ENCODE measurements at places on chromosomes 11 and 22.
A peak's percentile ranks its signal among the peaks of the same experiment; 100 is the strongest.

- no peak for DNase-seq
Measured at GRCh38 chr11:15970506-15971214, 385.7 kb downstream of the SOX6 start.

- no peak for DNase-seq
Measured at GRCh38 chr11:31442086-31442485, 67.3 kb downstream of the IMMP1L start.

GRCh38 chr11:65366340-65366773, 11.8 kb downstream of the TIGD3 start:
- no peak for DNase-seq

DNA sequence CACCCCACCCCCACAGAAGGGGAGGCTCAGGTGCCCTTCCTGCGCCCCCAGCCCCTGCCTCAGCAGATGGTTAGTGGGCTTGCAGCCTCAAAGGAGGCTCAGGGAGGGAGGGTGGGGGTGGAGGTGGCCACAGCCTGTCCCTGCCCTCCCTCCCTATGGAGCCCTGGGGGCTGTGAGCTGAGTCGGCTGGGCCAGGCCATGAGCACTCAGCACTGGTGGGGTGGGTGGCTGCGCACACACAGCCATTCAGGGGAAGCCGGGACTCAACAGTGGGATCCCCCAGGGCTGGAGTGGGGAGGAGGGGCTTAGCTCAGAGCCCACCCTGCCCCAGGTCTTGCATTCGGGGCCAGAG, 50.2 kb downstream of the FLRT1 start:
- no peak for DNase-seq

- no peak for DNase-seq
Measured at GRCh38 chr11:105857728-105858127, 164.3 kb downstream of the MSANTD4 start.

GRCh38 chr11:26573896-26574295, 1.8 kb upstream of the MUC15 start:
- DNase-seq, result no peak

DNA sequence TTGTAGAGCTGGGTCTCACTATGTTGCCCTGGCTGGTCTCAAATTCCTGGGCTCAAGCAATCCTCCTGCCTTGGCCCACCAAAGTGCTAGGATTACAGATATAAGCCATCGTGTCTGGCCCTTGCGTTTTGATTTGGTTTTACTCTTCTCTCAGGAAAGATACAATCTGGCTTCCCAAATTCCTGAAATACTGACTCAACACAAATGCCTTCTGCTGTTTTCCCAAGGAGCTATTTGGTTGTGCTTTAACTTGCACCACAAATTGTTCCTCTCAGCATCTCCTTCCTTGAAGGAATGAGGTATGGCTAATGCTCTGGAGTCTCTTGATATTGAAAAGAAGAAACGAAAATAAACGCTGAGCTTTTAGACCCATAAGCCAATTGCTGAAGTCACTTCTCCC, 110.0 kb upstream of the PAX6 start:
- DNase-seq, result no peak

DNA sequence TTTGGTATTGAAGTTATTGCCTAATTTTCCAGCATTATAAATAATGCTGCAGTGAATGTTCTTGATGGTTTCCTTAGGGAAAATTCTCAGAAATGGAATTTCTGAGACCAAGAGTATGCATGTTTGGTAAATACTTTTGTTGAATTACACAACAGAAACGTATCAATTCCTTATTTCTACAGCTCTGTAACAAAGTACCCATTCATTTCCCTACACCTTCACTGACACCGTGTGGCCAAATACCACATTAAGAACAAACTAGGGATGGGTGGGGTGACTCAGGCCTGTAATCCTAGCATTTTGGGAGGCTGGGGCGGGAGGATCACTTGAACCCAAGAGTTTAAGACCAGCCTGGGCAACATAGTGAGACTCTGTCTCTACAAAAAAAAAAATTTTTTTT, 21.8 kb downstream of the MCAM start:
- no peak for DNase-seq

GRCh38 chr11:60235321-60235720, 7.6 kb downstream of the MS4A4E start:
- no peak for DNase-seq

DNA sequence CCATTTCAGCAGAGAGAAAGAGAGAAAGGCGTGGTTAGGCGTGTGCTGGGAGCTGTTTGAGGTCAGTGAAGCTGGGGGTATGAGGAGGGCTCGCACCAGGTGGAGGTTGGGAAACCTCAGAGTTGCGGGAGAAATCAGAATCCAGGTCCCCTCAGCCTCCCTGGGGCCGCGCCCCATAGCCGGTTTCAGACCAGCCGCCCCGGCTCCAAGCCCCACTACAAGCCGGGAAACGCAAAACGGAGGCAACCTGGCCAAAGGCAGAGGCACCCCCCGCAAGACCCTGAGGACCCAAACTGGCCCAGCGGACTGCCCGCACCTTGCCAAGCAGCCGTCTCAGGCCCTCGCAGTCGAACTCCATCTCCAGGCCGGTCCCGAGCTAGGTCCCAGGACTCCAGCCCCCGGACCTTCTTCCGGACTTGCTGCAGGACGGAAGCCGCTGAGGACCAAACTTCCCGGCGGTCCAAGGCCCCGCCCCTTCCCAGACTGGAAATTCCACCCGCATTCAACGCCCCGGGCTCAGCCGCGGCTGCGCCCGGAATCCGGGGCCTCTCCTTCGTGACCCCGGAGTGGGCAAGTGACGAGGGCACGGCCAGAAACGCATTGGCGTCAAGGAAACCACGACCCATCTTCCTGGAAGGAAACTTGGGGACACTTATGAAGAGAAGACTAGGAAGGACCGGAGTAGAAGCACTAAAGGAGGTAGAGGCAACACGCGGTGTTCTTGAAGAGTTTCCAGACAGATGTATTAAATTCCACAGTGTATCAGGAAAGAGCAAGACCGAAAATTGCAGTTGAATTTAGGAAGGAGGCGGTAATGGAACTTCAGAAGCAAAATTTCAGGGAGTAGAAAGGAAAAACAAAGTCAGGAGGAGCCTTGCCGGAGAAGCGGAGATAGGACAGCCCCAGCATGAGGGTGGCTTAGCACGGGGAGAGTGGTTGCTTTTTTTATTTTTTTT, at the start of gene UEVLD:
UEVLD (minus strand) TSS at position 438 of the 956 bp plus-strand sequence; CDS start at position 358, 80 bp downstream.
- DNase-seq, result peak; percentile 22

DNA sequence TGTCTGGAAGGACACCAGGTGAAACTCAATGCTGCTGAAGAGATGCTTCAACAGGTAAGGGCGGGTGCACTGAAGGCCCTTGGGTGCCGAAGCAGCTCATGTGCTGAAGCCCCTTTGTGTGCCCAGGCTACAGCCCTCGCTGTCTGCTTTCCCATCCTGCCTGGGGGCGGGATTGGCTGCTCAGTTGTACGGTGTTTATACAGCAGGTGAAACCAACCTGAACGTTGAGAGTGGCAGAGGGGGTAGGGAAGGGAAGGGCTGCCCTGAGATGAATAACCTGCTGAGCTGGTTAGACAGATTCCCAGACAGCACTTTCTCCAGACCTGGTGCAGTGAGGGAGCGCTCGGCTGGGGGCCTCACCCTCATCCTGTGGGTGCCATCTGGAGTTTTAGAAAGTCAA, 75.7 kb downstream of the CYB5R2 start:
- DNase-seq, result no peak

- peak; percentile 21 for DNase-seq
Measured at GRCh38 chr11:1335811-1336761, 26.7 kb upstream of the TOLLIP start.

- no peak for DNase-seq
Measured at GRCh38 chr11:47857892-47858543, 9.9 kb upstream of the NUP160 start.

- no peak for DNase-seq
Measured at GRCh38 chr11:119789766-119790407, 60.9 kb upstream of the NECTIN1 start.

GRCh38 chr11:22711071-22711770, 44.8 kb downstream of the GAS2 start:
- DNase-seq, result no peak

GRCh38 chr11:67332081-67332691, 21.2 kb downstream of the POLD4 start:
- no peak for DNase-seq

- no peak for DNase-seq
Measured at GRCh38 chr11:107591378-107592230, 657 bp downstream of the ELMOD1 start.

DNA sequence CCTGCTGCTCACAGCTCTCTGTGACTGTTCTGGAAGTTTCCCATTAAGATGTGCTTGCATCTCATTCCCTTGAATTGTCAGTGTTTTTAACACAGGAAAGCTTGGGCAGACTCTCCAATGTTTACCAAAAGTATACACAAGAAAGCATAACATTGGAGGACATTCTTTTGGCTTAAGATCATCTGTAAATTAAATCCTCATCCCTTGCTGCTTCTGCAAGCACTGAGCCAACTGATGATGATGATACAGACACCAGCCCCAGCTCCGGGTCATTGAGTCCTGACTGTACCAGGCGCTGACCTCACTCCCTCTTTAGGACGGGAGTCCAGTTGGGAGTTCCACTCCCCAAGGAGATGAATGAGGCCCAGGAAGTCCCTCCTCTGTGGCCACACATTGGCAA, 23.8 kb downstream of the CD82 start:
- DNase-seq, result no peak

GRCh38 chr11:115148101-115148500, 356.1 kb downstream of the CADM1 start:
- no peak for DNase-seq

DNA sequence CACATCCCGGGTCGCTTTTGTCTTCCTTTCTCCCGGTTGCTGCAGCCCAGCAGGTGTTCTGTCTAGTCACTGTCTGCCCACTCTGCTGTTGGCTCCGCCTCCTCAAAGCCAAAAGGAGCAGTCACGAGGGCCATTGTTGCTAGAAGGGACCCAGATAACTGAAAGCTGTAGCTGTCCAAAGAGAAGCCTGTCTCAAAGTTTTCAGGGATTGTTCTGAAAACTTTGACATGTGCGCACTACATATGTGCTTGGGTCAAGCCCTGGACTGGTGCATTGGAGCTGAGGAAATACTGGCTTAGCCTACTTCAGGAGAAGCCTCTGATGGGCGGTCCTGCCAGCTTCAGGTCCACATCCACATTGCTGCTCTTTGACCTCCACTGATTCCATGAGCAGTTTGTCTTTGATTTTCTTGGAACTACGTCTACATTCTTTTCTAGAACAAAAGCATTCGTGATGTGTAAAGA, 8.8 kb upstream of the OR2AT4 start:
- no peak for DNase-seq
